Activated CD4-positive, alpha-beta T cell treated with anti-CD3 and anti-CD28 coated beads, Interleukin-2, amount 50 U/mL, for 1 hour (primary cell): ENCODE measurements at places on chromosomes 2 and 18.

DNA sequence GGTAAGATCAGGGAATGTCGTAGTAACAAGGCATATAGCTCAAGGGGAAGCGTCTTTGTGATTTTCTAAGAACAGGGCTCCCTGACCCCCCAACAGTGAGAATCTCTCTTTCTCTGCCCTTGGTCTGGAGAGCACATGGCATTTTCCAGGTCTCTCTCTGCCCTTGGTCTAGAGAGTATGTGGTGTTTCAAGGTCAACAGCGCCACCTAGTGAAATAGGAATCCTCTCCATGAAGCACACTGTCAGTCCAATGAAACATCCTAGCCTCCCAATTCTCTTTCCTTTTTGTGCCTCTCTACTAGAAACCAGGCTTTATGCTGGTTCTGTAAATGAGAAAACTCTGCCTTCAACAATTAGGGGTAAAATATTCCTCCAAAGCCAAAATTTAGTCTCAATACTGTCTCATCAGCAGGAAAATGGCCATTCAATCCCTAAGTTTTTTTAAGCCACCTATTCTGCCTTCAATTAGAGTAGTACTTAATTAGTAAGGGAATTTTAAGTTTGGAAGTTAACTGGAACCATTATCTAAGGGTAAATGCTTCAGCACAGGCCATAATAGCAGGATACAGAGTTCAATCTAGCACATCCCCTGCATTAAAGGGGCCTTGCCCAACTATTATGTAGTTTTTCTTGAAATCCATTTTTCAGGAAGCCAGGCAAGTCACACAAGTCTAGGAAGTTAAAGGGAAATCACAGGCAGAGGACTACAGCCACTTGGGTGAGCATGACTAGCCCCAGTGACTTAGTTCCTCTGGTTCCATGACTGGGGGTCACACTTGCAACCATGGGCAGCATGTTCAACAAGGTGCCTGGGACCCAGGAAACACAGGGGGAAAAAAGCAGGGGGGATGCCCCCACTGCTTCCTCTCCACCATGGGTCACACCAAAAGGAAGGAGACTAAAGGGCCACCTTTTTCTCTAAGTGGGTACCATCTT is 12.4 kb downstream of the DYM start:
- DNase-seq = peak; percentile 30

- DNase-seq = no peak
Measured at GRCh38 chr2:152613235-152613634, 104.0 kb downstream of the PRPF40A start.

DNA sequence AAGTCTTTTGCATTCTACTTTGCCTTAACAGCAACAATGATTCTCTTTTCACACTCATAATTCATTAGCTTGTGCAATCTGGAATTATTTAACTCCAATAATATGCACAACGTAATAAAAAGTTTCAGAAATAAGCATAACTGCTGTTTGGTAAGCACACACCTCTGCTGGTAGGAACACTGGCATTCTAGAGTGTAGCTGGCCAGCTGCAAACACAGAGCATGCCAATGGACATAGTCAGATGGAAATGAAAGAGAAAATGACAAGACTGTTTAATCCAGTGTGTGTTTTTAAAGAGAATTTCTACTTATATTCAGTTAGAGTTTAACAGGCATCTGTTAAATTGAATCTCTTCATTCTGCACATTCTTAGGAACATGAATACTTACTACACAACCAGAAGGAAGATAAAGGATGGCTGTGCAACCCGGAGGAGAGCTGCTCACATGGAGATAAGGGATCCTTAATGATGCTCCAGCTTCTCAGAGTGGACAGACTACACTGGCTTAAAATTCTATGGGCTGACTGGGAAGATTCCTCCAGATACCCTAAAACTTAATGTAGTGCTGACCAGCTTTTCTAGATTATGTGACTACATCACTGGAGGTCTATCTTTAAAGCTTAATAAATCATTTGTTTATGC is 94.6 kb upstream of the CHAC2 start:
- DNase-seq = no peak

- no peak for DNase-seq
Measured at GRCh38 chr2:55225481-55226020, 6.5 kb downstream of the CLHC1 start.

DNA sequence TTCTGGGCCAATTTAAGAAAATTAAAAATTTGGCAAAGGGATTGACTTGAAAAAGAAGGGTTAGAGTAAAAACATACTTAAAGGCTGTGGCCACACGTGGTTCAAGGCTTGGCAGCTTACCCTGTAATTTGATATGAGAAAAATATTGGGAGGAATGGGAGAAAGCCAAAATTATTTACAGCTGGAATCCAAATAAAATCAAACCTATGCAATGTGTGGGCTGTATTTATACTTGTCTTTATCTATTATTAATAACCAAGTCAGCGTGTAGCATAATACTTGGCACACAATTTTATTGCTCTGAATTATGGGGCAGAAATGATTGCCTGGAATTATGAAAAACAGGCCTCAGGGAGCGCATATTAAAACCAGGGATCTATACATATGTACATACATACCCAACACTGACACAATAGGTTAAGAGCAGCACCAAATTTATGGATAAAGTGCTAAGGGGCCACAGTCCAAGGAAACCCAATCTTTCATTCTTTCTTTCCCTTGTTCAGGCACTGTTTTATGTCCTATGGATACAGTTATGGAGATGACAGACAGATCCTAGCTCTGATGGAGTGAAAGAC is 35.6 kb downstream of the FAM124B start:
- DNase-seq = no peak

DNA sequence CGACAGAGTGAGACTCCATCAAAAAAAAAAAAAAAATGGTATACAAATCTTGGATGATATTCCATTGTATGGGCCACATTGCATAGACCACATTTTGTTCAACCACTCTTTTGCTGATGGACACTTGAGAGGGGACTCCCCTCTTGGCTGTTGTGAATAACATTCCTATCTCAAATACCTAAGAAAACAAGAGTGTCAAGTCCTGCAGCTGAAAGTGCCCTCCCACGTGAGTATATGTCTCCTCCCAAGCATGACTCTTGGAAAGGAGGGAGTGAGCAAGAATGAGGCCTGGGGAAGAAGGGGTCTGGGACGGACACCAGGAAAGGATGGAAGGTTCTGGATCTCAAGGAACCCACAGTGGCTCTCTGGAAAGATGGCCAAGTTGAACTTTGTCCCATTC is 36.0 kb upstream of the NPAS2 start:
- DNase-seq = no peak

DNA sequence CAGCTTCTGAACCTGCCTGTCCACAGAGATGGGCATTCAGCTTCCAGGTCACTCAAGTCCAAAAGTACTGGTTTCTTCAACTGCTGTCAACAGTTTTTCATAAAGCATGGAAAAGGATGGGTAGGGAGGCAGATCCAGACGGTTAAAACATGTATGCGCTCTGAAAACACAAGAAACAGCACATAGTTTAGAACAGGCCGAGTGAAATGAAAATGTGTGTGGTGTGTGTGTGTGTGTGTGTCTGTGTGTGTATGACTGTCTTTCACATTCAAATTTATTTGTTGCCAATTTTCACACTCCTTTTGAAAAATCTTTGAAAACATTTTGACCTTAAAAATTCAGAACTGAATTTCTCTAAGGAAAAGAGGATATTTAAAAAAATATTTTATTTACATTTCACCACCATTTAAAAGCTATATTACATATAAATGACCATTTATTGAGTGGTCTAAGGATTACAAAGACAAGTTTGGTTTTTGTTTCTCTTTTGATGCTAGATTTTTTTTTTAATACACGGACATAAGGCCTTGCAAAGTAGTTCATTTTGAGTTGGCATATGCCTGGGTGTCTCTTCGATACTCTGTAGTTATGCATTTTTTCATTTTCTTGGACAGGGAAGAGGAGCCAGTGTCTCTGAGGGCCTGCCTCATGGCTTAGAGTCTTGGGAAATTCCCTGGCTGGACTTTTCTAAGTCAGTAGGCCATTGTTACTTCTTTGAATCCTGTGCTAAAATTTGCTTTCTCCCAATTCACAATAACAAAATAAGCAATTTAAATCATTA is 30.0 kb upstream of the STK17B start:
- no peak for DNase-seq

DNA sequence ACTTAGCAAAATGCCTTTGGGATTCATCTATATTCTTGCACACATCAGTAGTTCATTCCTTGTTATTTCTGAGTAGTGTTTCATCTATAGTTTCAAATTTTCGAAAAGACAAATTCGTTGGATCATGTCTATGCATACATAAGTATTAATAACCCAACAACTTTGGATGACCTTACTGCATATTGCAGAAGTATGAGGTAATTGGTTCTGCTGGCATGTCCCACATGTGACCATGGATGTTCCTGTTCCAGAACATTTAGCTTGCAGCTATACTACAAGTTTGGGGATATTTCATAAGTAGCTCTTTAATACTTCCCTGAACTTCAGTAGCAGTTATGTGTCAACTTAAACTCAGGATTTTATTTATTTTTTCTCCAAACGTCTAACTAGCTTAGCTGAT is 44.9 kb downstream of the APLF start:
- no peak for DNase-seq
